ENCODE measurements at places on chromosomes 11 and 22.
A peak's percentile ranks its signal among the peaks of the same experiment; 100 is the strongest.

- peak; percentile 67 for DNase-seq
These were observed 29.7 kb upstream of the DDX6 start for GRCh38 chr11:118820412-118821357.

DNA sequence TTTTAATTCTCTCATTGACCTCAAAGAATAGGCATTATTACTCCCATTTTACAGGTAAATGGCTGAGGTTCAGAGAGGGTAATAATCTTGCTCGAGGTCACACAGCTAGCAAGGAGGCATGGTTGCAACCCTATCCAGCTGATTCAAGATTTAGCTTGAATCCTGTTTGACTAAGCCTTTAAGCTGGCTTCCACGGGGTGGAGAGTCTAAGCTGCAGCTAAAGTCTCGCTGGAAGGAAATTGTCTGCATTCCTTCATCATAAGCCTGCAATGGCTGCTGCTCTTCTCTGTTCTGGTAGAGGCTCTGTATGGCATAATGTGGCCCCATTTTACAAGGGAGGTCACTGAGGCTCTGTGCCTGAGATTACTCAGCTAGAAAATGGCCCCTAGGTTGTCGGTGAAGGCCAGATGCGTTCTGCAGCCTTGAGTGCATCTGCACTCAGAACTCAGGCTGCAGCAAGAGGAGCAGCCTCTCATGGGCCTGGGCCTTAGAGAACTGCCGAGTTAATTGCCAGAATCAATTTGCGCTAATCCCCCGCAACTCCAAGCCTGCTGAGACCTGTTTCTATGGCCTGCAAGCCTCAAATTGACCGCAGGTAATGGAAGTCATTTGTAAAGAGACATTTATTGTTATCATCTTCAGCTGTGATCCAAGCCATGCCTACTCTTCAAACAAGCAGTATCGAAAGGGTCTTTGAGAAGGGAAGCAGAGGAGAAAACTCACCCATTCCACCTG, 44.1 kb upstream of the SEZ6L start:
- DNase-seq, result no peak

DNA sequence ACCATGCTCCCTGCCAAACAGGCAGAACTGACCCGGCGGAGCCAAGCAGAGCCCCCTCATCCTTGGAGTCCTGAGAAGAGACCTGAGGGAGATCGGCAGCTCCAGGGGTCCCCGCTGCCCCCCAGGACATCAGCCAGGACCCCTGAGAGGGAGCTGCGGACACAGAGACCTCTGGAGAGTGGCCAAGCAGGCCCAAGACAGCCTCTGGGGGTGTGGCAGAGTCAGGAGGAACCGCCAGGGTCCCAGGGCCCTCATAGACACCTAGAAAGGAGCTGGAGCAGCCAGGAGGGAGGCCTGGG, 37.5 kb downstream of the TRIOBP start:
- DNase-seq, result no peak

DNA sequence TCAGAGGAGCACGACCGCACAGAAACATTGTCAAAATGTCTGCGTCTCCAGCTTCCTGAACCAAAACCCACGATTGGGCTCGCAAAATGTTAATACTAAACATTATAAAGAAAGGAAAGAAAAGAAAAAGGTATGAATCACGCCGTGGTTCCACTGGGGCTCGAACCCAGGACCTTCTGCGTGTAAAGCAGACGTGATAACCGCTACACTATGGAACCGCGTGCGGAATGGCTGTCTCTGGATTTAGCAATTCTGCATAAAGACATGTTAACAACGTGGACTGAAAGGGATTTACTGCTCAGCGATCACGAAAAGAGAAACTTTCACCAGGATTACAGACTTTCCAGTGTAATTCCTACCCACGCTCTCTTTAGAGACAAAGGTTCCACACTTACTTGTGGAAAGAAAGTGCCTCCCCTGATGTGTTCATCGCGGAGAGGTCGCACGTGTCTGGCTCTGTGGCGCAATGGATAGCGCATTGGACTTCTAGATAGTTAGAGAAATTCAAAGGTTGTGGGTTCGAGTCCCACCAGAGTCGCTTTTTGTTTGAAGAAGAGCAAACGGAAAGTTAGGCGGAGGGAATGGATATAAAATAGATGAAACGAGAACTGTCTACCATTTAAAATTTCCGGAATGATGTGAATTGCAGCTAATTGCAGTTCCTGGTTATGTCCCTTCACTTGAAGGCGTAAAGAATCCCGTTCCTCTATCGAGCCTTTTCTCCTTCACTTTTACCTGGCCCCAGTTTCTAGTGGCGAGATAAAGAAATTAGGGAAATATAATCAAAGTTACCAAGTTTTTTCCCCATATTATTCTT, 39.7 kb downstream of the OR4D9 start:
- DNase-seq, result peak; percentile 95

- no peak for DNase-seq
These were observed 93.6 kb downstream of the MTNR1B start for GRCh38 chr11:93063086-93063485.

DNA sequence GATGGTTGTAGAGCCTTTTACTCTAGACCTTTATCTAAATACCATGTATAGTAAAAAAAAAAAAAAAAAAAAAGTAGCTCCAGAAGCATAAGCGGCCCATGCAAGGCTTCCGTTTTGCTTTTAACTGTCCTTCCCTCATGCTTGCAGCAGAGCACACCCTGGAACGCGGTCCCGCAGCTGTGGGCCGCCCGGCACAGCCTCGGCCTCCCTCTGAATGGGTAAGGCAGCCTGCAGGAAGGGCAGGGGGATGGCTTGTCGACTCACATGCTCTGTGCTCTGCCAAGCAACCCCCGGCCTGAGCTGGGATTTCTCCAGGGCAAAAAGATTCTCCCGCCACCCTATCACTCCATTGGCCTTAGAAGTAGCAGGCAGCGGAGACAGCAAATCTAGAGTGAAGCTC, 101.4 kb upstream of the BID start:
- no peak for DNase-seq

GRCh38 chr11:83663446-83663845, 377.3 kb upstream of the CCDC90B start:
- DNase-seq, result no peak

GRCh38 chr22:32574958-32575910, 100.6 kb downstream of the FBXO7 start:
- DNase-seq, result no peak

- DNase-seq, result no peak
These were observed 52.2 kb downstream of the BMAL1 start for GRCh38 chr11:13329670-13330356.

- DNase-seq, result no peak
These were observed 3.7 kb downstream of the CST6 start for GRCh38 chr11:66015454-66015881.

- no peak for DNase-seq
These were observed 225.3 kb upstream of the B3GAT1 start for GRCh38 chr11:134637091-134638015.

- DNase-seq, result no peak
These were observed 380.3 kb upstream of the PITPNB start for GRCh38 chr22:28299309-28299708.

DNA sequence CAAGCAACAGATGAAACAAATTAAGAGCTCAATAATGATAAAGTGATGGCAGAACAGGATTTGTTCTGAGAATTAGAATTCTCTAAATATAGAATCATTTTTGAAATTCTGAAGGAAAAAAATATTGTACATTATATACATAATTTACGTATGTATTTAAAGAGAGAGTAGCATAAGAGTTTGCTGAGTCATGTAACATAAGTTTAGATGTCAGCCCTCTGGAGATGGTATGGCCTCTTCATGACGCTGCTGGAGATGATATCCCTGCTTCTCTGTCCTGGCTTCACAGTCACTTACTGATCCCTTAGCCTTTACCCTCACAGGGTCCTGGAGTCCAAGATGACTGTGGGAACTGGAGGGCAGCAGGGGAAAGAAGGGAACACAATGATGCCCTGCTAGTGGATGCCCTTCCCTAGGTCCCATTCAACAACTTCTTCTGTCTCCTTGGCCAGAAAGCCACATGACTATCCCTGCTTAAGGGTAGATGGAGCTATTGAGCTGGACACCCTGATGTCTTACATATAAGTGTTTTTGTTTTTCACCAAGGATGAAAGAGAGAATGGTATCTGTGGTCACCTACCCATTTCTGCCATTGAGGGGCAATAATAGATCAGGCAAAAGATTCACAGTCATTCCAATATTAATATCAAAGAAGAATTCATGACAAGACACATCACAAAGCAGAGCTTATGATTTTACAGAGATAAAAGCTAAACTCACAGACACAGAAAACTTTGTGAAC, 753.1 kb downstream of the TBC1D22A start:
- no peak for DNase-seq

- DNase-seq, result no peak
These were observed 109.0 kb downstream of the FAR1 start for GRCh38 chr11:13777341-13777985.

DNA sequence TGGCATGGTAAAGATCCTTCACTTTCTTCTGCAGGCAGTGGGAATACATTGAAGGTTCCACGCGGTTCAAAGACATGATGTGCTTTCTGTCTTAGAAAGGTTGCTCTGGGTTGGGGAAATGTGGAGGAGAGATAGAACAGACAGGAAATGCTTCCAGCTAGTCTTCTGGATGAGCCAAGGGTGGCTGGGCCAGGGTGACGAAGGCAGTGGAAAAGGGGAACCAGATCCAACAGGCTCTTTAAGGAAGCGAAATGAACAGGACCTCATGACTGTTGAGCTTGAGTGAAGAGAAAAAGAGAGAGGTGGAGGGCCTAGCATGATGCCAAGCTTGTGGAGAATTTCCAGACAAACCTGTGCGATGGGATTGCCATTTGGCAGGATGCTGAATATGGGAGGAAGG, 56.4 kb upstream of the LMO1 start:
- peak; percentile 14 for DNase-seq

DNA sequence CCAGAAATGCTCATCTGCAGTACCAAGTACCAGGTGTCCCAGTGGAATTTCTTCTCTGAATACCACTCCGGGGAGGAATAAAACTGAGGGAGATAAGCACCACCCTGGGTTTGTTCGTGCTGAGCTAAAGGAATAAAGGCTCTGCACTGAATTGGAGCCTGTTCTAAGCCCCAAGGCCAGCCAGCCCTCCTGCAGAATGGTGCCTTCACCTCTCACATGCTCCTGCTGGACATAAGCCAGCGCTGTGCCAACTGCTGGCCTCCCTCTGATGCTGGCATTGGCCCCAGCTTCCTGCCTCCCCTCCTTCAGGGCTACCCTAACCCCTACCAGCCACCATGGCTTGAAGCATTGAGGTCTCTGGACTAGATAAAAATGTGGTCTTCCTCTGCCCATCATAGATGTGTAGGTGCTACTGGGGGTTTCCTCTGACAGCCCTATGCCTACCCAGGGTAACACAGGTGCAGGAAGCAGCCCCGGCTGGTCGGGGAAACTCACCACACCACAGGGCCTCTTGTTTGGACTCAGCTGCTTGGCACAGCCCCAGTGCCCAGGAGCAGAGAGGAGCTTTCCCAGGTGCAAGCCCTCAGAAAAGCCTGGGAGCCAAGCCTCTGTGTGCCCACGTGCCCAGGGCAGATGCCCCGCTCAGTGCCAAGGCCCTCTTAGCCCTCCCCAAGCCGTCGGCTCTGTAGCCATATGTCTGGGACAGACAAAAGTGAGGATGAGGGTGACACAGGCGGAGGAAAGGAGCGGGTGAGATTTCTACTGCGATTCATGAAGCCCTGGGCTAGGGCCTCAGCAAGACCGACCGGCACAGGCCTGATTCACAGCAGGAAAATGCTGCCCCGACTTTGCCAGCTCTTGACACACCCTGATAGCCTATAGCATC, 34.1 kb upstream of the JAM3 start:
- no peak for DNase-seq

GRCh38 chr11:19821412-19821875, 108.8 kb downstream of the NAV2 start:
- DNase-seq, result peak; percentile 1

DNA sequence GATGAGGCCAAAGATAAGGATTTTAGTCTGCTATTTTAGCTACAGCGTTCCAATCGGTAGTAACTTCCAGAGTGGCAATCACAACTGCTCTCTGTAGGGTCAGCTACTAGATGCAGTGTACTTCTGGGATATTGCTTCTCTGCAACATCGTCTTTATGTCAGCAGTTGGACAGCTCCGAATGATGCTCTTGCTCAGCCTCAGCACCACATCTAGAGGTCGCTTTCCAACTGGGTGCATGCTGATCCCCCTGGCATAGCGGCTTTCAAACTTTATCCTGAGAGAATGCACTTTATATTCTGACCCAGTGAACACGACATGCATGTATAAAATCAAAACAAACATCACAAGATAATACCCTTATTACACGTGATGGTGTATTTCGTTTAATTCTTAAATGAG, 219.6 kb downstream of the C11orf87 start:
- no peak for DNase-seq

GRCh38 chr22:23522623-23523251, 57.4 kb downstream of the IGLL1 start:
- DNase-seq, result no peak
